Hematopoietic multipotent progenitor cell treated with erythropoietin and hydrocortisone succinate and interleukin-3 and kit ligand, for 4 days (in vitro differentiated cells): ENCODE measurements at places on chromosomes 4 and X.

DNA sequence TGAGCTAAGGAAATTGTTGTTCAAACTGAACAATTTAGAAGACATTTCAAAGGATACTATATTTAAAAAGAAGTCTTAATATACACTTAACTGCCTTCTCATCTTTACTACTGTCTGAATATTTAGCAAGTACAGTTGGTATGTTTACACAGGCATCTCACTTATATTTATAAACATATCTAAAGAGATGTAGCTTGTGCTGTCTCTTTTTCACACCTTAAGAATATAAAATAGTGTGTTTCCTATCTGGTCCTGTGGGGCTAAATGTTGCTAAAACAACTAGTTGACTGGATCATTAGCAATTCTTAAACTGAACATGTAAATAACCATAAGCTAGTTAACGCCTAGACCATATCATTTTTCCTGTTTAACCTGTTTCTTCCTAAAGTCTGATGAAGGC, 336.3 kb downstream of the PPP3CA start:
- no peak for DNase-seq

DNA sequence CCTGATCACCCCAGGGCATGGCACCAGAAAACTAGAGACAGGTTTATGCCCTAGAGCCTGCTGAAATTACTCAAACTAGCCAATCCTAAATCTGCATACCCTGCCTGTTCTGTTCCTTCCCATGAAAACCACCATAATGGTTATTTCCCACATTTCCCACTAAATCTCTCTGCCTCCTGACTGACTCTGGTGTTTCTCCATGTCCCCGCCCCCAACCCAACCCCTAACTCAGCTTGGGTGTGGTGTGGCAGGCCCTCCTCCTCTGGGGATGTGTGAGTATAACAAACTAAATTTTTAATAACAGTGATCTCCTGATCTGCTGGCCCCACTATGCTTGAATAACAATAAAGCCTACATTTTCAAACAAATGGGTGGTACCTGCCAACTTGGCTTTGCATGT, 35.5 kb upstream of the C4orf54 start:
- no peak for DNase-seq

- no peak for DNase-seq
These were observed 28.6 kb downstream of the SCLT1 start for GRCh38 chr4:129064717-129065116.

DNA sequence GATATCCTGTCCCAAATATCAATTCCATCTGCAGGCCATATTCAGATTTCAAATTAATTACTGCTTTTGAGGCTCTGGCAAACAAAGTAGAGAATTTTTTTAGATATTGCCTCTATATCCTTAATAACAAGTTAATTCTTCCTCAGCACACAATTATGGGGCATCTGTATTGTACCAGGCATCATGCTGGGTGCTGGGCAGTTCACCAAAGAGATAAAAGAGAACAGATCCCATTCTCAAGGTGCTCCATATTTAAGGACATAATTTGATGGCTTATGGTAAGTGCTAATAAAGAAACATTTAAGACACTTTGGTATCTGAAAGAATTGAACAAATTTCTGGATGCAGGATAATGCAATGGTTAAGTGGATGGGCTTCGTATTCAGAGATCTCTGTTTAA, 65.8 kb downstream of the SPCS3 start:
- no peak for DNase-seq

DNA sequence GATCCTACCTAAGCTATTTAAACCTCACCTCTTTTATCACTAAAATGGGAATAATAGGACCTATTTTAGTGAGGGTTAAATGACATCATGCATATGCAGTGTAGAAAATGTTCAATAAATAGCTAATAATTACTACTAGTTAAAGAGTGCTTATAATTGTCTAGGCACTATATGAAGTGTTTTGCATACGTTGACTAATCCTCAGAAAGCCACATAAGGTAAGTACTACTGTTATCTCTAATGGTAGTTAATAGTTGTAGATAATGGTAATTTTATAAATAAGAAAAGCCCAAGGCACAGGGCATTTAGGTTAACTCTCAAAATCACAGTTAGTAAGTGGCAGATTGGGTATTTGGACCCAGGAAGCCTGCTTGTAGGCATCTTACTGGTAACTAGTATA, 47.4 kb upstream of the BOD1L1 start:
- no peak for DNase-seq

GRCh38 chrX:113512700-113513395, 672.2 kb upstream of the AMOT start:
- no peak for DNase-seq

- DNase-seq = no peak
These were observed 16.2 kb downstream of the SPOCK3 start for GRCh38 chr4:167218022-167218608.

DNA sequence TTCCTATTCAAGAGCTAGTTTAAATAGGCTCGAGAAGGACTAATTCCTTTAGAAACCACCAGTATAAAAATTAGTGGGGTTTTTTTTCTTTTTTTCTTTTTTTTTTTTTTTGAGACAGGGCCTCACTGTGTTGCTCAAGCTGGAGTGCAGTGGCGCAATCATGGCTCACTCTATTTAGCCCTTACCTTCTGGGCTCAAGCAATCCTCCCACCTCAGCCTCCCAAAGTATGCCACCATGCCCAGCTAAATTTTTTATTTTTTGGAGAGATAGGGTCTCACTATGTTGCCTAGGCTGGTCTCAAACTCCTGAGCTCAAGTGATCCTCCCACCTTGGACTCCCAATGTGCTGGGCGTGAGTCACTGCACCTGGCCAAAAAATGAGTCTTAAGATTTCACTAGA, 52.8 kb downstream of the APOO start:
- peak; percentile 35 for DNase-seq

GRCh38 chr4:76744241-76744921, 153.6 kb downstream of the SOWAHB start:
- peak; percentile 22 for DNase-seq

DNA sequence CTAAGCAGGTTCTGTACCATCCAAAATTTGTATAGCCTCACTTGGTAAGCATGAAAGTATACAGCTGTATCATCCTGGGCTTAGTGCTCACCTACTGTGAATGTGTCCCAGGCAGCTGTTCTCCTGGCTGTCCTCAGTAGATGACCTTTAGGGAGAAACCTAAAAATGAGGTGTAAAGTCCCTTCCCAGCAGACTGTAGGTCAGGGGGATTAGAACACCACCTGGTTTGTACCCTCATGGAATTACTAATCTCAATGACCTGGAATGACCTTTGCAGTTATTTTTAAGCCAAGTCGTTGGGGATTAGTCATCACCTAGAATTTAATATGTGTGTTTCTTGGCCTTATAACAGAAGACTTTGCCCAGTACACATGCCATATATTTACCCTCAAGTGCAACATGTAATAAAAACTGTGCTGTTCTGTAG, 39.1 kb upstream of the MBTPS2 start:
- no peak for DNase-seq

DNA sequence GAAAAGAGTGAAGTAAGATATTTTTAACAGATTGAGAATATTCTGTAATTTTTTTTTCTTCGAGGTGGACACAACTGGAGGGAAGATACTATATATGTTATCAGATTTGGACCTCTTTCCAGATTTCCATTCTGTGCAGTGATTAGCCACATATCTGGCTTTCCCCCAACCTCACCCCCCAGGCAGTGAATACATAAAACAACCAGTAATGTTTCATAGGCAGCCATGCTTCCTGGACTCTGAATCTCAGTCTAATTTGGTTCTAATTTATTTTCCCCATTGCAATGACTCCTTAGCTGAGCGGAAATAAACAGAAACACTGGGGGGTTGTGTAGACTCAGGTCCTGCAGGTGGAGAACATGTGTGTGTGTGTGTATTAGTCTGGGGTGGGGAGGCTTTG, 226.5 kb downstream of the FBXW7 start:
- DNase-seq = no peak
